ENCODE measurements at places on chromosomes 16 and 17.

- no peak for DNase-seq
These were observed 62.6 kb downstream of the NETO2 start for GRCh38 chr16:47081115-47081514.

GRCh38 chr16:75193265-75193650 is 13.7 kb downstream of the CTRB2 start:
- no peak for DNase-seq

DNA sequence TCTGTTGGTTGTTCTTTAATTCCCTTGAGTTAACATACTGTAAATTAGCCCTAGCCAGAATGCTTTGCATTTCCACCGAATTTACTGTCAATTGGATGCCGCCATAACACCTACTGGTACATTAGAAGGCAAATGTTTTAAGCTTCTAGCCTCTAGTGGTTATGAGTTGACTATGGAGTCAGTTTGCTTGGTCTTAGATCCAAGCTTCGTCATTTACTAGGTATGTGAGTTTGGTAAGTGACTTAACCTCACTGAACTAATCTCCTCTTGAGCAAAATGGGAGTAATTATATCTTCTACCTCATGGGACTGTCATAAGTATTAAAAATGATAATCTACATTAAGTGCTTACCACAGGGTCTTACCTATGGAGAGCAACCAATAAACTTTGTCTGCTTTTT is 20.4 kb upstream of the CDH11 start:
- DNase-seq: no peak

- DNase-seq: no peak
These were observed 12.8 kb downstream of the TSPOAP1 start for GRCh38 chr17:58315750-58316149.

GRCh38 chr17:75601057-75601987 is 13.7 kb downstream of the MYO15B start:
- DNase-seq: peak; percentile 78

GRCh38 chr17:47057830-47058229 is 78.8 kb upstream of the RPRML start:
- no peak for DNase-seq

- no peak for DNase-seq
These were observed 1.1 kb upstream of the PIGS start for GRCh38 chr17:28572259-28573039.

- DNase-seq: no peak
These were observed 19.1 kb downstream of the ST6GALNAC2 start for GRCh38 chr17:76566613-76566943.

- no peak for DNase-seq
These were observed 133.1 kb downstream of the ABCA8 start for GRCh38 chr17:68821860-68822696.

GRCh38 chr17:40175928-40176753 is 1.1 kb upstream of the RAPGEFL1 start:
- no peak for DNase-seq

- DNase-seq: peak; percentile 70
These were observed 696 bp downstream of the NETO2 start for GRCh38 chr16:47142821-47143676.

DNA sequence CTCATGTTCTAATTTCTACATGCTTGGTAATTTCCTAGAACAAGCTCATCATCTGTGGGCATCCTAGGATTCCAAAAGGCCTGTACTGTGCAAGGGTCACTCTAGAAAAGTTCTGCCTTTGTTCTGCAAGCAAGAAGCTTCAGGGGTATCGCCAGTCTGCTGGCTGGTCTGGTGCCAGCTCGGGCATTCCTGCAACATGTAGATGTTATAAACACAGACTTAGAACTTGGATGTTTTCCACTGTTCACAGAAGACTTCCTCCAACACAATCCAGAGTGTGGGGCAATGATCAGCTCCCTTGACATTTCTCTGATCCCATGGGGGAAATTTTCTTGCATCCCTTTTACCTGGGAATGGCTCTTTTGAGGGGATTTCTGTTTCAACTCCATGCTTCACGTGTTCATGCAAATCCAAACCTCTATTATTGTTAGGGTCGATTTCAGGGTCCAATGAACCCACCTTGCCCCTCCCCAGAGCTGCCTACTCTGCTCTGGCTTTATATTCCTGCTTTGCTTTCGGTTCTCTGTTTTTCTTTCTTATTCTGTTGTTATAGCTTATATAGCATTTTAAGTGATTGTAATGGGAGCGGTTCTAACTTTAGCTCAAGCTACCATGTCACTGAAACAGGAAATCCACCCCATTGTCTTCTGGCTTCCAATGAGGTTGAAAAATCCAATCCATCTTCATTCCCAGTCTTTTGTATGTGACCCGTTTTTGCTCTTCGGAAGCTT is 25.3 kb downstream of the UBE2O start:
- no peak for DNase-seq

GRCh38 chr17:5877948-5878347 is 192.2 kb upstream of the WSCD1 start:
- DNase-seq: no peak

DNA sequence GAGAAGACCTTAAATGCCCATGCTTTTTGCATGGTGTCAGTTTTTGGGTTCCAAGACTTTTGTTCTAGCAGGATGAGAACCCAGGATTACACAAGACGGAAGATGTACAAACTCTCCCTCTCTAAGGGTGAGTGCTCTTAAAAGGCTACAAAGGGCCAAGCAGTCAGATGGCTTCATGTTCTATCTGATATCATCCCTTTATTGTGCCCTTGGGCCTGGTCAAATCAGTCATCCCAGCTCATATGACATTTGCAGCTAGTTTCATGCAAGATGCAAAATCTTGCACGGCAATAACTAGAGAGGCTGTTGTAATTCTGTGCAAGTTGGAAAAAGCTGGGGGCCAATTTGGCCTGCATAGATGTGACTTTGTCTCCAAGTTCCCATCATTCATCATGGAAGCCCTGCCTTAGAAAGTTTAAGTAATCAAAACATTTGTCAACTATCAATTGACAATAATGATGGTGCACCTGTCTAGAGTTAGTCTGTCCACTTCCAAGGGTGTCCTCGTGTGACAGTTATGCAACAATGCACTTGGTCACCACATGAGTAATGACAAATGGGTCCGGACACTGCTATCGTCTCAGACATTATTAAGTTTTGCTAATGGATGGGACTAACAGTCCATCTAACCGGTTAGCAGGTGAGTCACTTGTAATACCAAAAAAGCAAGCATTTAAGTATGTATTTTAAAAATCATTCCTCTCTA is 58.6 kb upstream of the ZFHX3 start:
- no peak for DNase-seq

- no peak for DNase-seq
These were observed 1.9 kb downstream of the PCGF2 start for GRCh38 chr17:38746004-38746848.

- DNase-seq: peak; percentile 56
These were observed at the start of gene TIMP2 for GRCh38 chr17:78925234-78925633. Gene TIMP2 (minus strand): TSS chr17:78925387. CDS start chr17:78925088, 299 bp downstream.

GRCh38 chr16:70605283-70605657 is 41.1 kb upstream of the IL34 start:
- no peak for DNase-seq

DNA sequence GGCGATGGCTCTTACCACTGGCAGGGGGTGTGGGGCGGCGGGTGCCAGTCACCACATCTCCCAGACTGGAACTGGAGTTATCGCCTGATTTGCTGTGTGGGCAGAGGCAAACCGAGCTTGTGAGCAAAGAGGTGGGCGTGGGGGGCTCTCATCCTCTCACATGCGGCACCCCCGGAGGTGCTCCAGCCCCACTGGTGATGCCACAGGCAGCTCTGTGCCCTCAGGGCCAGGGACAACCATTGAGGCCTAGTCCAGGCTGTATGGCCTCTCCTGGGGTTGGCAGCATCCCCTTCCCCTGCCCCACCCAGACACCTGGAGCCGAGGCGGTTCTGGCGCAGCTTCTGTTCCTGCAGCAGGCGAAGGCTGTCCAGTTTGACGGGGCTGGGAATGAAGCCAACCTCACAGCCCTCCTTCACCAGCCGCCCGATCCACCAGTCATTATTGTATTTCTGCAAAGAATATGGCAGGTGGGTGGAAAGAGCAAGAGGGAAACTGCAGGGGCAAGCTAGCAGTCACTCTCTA is 10.9 kb downstream of the CACNB1 start:
- DNase-seq: no peak

GRCh38 chr17:77959926-77960521 is 1.5 kb downstream of the TNRC6C start:
- peak; percentile 45 for DNase-seq

Measured in activated CD4-positive, alpha-beta T cell treated with anti-CD3 and anti-CD28 coated beads, Interleukin-2, amount 50 U/mL, for 48 hours (primary cell).